ENCODE measurements at places on chromosomes 11 and 22.

DNA sequence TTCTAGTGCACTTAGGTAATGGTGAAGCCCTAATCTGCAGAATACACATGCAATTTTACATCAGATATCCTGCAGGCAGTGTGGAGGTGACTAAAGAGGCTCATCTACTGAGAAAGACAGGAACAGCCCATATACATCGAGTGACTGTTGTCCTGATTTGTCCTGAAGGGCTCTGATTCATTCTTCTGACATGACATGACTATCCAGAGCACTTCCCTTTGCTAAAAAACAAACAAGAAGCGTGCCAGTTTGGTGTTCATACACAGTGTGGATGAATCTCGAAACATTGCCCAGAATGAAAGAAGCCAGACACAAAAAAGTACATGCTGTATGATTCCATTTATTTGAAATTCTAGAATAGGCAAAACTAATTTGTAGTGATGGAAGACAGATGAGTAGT is 48.0 kb upstream of the AMPD3 start:
- DNase-seq: no peak

DNA sequence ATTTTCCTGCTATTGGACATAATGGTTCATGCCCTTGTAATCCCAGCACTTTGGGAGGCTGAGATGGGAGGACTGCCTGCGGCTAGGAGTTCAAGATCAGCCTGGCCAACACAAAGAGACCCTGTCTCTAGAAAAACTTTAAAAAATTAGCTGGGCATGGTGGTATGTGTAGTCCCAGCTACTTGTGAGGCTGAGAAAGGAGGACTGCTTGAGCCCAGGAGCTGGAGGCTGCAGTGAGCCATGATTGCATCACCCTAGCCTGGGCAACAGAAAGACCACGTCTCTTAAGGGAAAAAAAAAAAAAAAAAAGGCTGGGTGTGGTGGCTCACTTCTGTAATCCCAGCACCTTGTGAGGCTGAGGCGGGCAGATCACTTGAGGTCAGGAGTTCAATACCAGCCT is 94.0 kb downstream of the APOL5 start:
- DNase-seq: no peak

GRCh38 chr11:5285703-5286340 is 15.9 kb downstream of the OR51B4 start:
- no peak for DNase-seq

- DNase-seq: no peak
Measured at GRCh38 chr11:68122936-68123539, 1.9 kb upstream of the CHKA start.

DNA sequence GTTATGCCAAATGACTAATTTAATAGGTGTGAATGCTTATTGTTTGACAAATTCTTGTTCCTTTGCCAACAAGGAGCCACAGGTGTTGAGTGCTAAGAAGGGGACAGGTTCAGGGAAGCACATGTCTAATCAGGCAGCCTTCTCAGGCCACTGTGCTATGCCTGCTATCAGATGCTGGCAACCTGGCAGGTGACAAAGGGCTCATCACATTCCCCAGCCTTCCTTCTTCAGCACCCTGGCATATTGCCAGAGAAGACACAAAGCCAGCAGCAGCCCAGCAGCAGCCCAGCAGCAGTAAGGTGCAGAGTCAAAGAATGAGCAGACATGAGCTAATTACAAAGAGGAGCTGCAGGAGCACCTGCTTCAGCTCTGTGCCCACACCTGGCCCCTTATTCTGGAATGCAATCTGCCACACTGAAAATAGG is 68.2 kb downstream of the GUCY1A2 start:
- peak; percentile 24 for DNase-seq

DNA sequence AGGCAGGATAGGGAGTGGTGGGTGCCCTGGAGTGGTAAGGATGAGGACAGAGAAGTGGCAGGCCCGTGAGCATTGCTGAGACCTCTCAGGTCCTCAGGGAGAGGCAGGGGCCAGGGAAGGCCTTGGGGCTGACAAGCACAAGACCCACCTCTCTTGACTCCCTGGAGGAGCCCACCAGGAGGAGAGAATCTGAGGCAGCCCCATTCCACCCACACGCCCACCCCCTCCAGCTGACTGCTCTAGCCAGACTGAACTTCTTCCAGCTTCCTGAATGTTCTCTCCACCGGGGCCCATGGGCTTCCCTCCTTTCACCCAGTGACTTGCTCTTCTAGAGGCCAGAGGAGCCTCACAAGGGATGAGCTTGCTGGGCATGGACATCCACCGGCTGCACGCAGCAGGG is 1403.0 kb downstream of the BRD1 start:
- no peak for DNase-seq

- peak; percentile 22 for DNase-seq
Measured at GRCh38 chr11:27485930-27486773, 13.6 kb upstream of the LGR4 start.

GRCh38 chr11:70402016-70402415 is 3.7 kb downstream of the CTTN start:
- no peak for DNase-seq

DNA sequence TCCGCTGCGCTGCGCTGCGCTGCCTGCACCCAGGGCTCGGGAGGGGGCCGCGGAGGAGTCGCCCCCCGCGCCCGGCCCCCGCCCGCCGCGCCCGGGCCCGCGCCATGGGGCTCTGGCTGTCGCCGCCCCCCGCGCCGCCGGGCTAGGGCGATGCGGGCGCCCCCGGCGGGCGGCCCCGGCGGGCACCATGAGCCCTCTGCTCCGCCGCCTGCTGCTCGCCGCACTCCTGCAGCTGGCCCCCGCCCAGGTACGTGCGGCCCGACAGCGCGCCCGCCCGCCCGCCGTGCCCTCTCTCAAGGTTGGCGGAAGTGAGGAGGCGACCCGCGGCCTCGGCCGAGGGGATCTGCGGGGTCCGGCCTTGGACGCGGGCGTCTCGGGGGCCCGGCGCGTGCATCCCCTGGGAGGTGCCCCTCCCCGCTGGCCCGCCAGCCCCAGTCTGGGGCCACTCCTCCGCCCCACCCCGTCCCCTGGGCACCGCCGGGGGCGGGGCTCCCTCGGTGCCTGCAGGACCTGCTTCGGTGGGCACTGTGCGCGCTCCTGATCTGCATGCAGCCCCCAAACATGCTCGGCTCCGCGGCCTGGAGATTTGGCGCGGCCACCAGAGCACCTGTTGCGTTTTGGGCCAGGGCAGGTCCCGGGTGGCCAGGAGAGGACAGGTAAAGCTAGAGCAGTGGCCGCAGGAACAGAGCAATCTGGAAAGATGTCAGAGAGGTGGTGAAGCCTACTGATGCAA is 429 bp downstream of the VEGFB start:
- DNase-seq: peak; percentile 67

DNA sequence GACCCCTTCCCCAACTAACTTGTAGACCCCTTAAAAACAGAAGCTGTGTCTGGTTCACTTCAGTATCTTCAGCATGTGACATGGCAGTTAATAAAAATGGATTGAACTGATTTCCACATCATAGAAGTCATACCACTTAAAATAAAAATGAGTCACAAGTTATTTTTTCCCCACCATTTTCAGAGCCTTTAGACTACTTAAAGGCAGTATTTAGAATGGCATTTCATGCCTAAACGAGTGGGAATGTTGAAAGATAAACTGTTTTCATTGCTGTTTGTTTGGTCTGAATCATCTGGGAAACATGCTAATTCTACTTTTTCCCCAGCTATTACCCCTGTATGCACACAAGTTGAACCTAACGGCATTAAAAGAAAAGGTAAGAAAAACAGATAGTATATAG is 324.0 kb downstream of the RAB38 start:
- DNase-seq: no peak

DNA sequence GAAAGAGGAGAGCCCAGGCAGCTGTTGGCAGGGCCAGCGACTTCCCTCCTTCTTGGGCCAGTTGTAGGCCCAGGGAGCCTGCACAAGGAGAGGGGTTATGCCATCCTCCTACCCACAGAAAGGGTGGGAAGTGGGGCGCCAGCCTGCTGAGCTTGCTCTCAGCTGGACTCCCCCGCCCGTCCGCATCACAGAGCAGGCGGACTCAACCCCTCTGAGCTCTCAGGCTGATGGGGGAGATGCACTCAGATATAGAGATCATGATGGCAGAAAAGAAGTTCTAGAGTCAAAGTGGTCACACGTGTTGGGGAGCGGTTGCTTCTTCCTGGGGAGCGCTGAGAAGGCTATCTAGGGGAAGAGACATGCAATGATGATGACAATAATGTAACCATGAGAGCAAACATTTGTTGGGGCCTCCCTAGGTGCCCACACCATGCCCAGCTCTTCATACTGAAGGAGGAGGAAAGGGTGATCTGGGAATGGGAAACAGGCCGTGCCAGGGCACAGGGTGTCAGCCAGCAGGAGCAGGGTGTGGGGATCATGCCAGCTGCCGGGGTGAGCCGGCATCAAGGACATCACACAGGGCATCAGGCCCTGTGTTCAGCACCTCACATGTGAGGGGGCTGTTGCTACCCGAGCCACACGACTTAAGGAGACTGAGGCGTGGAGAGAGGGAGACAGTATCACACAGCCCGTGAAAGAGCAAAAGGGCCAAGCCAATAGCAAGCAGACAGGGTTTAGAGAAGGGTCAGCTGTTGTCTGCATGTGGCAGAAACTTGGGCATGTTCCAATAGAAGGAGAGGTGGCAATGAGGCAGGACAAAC is 7.7 kb downstream of the SLC35E4 start:
- DNase-seq: no peak

GRCh38 chr11:110028921-110029320 is 64.3 kb upstream of the ZC3H12C start:
- DNase-seq: no peak

DNA sequence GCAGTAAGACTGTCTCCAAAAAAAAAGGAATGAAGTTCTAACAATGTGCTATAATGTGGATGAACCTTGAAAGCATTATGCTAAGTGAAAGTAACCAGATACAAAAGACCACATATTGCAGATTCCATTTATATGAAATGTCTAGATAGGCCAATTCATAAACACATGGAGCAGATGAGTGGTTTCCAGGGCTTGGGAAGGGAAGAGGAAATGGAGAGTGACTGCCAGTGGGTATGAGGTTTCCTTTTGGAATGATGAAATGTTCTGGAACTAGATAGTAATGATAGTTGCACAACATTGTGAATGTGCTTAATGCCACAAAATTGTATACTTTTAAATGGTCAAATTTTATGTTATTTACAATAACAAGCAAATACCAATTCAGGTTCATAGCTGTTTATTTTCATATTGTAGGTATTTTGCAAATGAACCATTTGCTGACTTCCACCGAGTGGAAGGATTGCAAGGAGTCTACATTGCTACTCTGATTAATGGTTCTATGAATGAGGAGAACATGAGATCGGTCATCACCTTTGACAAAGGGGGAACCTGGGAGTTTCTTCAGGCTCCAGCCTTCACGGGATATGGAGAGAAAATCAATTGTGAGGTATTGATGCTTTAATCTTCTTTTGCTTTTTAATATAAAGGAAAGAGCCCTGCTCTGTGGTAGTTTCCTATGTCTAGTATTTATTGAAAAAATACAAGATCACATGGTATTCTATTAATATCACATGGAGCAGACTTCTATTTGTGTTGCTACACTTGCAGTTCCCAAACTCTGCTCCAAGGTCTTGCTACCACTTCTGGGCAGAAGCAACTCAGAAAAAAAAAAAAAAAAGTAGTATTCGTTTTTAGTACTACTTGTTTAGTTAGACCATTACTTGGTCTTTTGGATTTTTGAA is 67.7 kb upstream of the SORL1-AS1 start:
- DNase-seq: no peak

DNA sequence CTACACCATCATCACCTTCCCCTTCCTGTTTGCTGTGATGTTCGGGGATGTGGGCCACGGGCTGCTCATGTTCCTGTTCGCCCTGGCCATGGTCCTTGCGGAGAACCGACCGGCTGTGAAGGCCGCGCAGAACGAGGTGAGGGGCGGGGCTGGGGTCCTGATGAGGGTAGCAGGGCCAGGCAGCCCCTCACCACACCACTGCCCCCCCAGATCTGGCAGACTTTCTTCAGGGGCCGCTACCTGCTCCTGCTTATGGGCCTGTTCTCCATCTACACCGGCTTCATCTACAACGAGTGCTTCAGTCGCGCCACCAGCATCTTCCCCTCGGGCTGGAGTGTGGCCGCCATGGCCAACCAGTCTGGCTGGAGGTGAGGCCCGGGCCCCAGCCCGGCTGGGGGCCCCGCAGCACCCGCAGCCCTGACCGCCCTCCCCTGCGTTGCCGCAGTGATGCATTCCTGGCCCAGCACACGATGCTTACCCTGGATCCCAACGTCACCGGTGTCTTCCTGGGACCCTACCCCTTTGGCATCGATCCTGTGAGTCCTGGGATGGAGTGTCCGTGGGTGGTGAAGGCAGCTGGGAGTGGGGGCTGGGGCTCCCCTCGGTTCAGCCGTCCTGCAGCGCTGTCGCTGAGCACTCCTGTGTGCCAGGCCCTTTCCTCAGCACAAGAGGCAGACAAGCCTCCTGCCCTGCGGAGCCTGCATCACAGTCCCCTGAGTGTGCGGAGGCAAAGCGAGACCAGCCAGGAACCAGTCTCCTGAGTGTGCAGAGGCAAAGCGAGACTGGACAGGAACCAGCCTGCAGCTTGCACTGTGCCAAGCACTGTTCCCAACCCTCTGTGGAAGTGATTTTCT is 8.8 kb downstream of the TCIRG1 start:
- no peak for DNase-seq

- no peak for DNase-seq
Measured at GRCh38 chr11:46036969-46037368, 84.3 kb downstream of the PHF21A start.

GRCh38 chr22:43838161-43838560 is 24.2 kb downstream of the SULT4A1 start:
- DNase-seq: no peak

GRCh38 chr11:113629562-113629961 is 76.5 kb downstream of the TMPRSS5 start:
- no peak for DNase-seq

DNA sequence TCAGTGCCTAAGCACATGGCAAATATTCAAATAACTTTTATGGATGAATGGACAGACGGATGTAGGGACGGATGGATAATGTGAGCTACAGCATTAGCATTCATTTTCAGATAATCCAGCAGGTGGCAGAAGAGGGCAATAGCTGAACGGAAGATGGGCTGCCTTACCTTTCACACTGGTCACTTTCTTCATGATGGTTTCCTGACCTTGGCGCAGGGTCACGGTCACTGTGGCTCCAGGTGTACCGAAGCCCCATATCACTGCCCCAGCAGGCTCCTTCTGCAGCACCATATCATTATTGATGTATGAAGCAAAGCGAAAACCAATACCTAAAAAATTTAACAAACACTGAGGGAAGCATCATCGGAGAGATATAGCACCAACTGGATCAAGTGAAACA is 4.3 kb downstream of the SIAE start:
- peak; percentile 25 for DNase-seq

DNA sequence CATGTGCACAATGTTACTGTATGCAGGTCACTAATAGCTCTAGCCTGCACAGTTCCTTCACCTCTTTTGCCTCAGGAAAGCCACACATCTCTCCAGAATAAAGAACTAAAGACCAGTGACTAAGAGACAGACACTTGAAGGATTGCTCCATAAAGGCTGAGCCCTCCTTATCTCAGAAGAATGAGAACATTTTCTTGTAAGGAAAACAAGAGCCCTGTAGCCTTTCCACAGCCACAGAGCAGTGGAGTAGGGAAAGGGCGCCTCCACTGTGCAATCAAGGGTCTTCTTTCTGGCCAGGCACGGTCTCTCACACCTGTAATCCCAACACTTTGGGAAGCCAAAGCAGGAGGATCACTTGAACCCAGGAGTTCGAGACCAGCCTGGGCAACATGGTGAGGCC is 202.6 kb upstream of the TMEM45B start:
- no peak for DNase-seq

GRCh38 chr11:95705485-95706124 is 84.0 kb downstream of the FAM76B start:
- DNase-seq: peak; percentile 57
